ENCODE measurements at places on chromosomes 6 and 20. TPM values are rescaled to one million over a fixed set of nuclear protein-coding genes. Genes with fewer than 3 reads are reported as not detected.

DNA sequence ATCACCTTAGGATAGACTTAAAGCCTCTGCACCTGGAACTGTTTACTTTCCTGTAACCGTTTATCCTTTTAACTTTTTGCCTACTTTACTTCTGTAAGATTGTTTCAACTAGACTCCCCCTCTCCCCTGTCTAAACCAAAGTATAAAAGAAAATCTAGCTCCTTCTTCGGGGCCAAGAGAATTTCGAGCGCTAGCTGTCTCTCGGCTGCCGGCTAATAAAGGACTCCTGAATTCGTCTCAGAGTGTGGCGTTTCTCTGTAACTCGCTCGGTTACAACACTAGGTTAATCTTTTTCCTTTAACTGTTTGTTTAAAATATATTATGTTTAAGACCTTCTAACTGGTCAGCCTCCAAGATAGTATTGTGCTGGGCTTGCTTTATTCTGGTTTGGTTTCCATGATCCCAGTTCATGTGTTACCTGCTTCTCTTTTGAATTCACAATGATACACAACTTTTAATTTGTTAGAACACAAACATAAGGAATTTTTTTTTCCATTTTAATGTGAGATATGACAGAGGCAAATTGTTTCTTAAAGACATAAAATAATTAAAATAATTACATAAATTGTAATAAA, 8.7 kb upstream of the NQO2 start:
- ATAC-seq: no peak

GRCh38 chr6:116087437-116088027, 13.1 kb upstream of the NT5DC1 start:
- ATAC-seq: no peak

The VNN1 gene
- total RNA-seq: 0.15 TPM

- ATAC-seq: peak; percentile 23
Observed at GRCh38 chr20:49186535-49187329, 1.4 kb downstream of the STAU1 start.

The PRR18 gene
- total RNA-seq: not detected

DNA sequence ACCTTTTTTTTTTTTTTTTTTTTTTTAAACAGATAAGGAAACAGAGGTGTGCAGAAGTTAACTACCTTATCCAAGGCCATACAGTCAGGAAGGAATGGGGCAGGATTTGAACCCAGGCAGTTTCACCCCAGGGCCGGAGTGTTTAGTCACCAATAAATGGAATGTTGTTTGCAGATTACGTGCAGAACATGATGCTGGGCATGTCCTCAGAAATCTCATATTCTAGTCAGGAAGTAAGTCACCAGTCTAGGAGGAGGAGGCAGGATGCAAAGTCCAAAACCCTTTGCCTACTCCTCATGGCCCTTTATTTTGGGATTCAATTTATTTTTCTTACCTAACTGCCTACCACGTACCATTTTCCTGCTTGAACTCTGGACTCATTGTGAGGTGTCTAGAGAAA, 57.1 kb upstream of the LRRC1 start:
- no peak for ATAC-seq

The RNF182 gene
- total RNA-seq: not detected

DNA sequence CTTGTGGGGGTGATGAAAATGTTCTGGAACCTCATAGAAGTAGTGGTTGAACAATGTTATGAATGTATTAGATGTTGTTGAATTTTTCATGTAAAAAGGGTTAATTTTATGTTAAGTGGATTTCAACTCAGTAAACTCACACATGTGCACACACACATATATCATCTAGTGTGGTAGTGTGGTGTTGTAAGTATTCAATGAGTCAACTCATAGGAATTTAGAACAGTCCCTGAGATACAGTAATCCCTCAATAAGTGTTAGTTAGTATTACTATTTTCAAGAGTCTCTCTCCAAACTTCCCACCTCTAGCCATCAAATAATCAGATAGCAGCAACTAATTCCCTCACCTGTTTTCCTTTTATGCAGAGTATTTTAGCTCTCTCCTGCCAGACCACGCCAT, 563.1 kb upstream of the JARID2 start:
- ATAC-seq: no peak

- ATAC-seq: no peak
Observed at GRCh38 chr6:147207837-147208754, 3.9 kb downstream of the STXBP5 start.

The RIPOR2 gene
- total RNA-seq: 1.7 TPM

The SAMHD1 gene
- total RNA-seq: 348 TPM
